Activated T-helper 1 cell treated with anti-CD3 and anti-CD28 coated beads, Interleukin-12 subunit alpha, Interleukin-12 subunit beta, Interleukin-2, Interleukin-4 antibody, amounts not matched to agents 30 ng/mL and 10 ng/mL and 1 ng/mL, durations not matched to agents 14 hours and 24 hours and 36 hours (primary cell): ENCODE measurements at places on chromosomes 6 and 20. TPM values are rescaled to one million over a fixed set of nuclear protein-coding genes. Genes with fewer than 3 reads are reported as not detected.

GRCh38 chr6:14903176-14904038, 342.5 kb upstream of the JARID2 start:
- no peak for DNase-seq
- no peak overlapping the region for H3K27ac ChIP-seq
- H3K4me3 ChIP-seq = no peak overlapping the region
- H3K27me3 ChIP-seq = peaks cover 2% of the 10 kb centered on the region
- H3K36me3 ChIP-seq = no peaks in the 10 kb centered on the region

The PTCRA gene
- not detected in 2 replicates for total RNA-seq

DNA sequence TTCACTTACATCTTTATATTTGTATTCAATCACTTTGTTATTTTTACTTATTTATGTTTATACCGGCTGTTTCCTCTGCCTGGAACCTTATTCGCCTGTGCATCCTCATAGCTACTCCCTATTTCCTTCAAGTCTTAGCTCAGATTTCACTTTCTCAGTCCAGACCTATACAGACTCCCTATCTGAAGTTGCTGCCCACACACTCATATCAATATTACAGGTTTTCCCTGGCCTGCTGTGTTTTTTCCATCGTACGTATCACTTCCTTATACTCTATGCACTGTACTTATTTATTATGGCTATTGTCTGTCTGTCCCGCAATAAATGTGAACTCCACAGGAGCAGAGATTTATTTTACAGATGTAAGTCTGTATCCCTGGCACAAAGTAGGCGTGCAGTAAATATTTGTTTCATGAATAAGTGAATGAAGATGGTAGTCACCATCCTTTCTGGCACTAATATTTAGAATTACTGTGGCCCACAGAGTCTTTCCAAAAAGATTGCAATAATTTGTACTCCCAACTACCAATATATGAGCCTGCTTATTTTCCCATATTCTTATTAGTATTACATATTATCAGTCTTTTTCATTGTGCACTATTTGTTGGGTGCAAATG, 64.9 kb downstream of the TNFAIP3 start:
- no peak overlapping the region for H3K4me3 ChIP-seq
- H3K27ac ChIP-seq = no peak overlapping the region
- peaks cover 50% of the 10 kb centered on the region for H3K4me1 ChIP-seq
- DNase-seq = no peak

- DNase-seq = no peak
- H3K4me1 ChIP-seq = no peaks in the 10 kb centered on the region
- H3K27me3 ChIP-seq = no peaks in the 10 kb centered on the region
- peaks cover 19% of the 10 kb centered on the region for H3K36me3 ChIP-seq
- H3K4me3 ChIP-seq = no peak overlapping the region
These were observed 53.8 kb downstream of the RRBP1 start for GRCh38 chr20:17628101-17628841.

- H3K4me1 ChIP-seq = no peaks in the 10 kb centered on the region
- no peak overlapping the region for H3K4me3 ChIP-seq
- peaks cover 3% of the 10 kb centered on the region for H3K27me3 ChIP-seq
- DNase-seq = no peak
- no peak overlapping the region for H3K27ac ChIP-seq
These were observed 85.4 kb upstream of the GPR6 start for GRCh38 chr6:109892451-109893435.

GRCh38 chr6:158815379-158815724, 3.8 kb downstream of the EZR start:
- DNase-seq = no peak
- H3K36me3 ChIP-seq = peaks cover 53% of the 10 kb centered on the region
- H3K4me3 ChIP-seq = peak overlapping the region; percentile 100
- peaks cover 80% of the 10 kb centered on the region for H3K4me1 ChIP-seq
- H3K27ac ChIP-seq = peak overlapping the region; percentile 98
- no peaks in the 10 kb centered on the region for H3K27me3 ChIP-seq

DNA sequence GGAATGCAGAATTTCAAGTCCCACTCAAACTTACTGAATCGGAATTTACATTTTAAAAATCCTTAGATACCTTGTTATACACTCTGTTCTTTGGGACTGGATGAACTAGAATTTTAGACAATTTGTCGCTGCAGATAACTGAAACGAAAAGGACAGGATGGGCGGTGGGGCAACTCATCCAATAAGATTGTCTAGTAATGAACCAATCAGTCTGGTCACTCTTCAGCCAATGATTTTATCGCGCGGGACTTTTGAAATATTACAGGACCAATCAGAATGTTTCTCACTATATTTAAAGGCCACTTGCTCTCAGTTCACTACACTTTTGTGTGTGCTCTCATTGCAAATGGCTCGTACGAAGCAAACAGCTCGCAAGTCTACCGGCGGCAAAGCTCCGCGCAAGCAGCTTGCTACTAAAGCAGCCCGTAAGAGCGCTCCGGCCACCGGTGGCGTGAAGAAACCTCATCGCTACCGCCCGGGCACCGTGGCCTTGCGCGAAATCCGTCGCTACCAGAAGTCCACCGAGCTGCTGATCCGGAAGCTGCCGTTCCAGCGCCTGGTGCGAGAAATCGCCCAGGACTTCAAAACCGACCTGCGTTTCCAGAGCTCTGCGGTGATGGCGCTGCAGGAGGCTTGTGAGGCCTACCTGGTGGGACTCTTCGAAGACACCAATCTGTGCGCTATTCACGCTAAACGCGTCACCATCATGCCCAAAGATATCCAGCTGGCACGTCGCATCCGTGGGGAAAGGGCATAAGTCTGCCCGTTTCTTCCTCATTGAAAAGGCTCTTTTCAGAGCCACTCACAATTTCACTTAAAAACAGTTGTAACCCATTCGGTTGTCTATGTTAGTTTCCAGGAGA, 41.9 kb upstream of the HFE start:
- peaks cover 49% of the 10 kb centered on the region for H3K4me1 ChIP-seq
- H3K4me3 ChIP-seq = peak overlapping the region; percentile 86
- peak; percentile 82 for DNase-seq

The SIRPD gene
- total RNA-seq = not detected in 2 replicates

- no peak overlapping the region for H3K27ac ChIP-seq
- peaks cover 1% of the 10 kb centered on the region for H3K27me3 ChIP-seq
- H3K4me3 ChIP-seq = no peak overlapping the region
- no peaks in the 10 kb centered on the region for H3K36me3 ChIP-seq
- no peak for DNase-seq
These were observed 259.6 kb upstream of the PLCB4 start for GRCh38 chr20:8809107-8809953.

The MRAP2 gene
- not detected in 2 replicates for total RNA-seq

The SEMG1 gene
- total RNA-seq = not detected in 2 replicates

The BHLHE23 gene
- not detected in 2 replicates for total RNA-seq

DNA sequence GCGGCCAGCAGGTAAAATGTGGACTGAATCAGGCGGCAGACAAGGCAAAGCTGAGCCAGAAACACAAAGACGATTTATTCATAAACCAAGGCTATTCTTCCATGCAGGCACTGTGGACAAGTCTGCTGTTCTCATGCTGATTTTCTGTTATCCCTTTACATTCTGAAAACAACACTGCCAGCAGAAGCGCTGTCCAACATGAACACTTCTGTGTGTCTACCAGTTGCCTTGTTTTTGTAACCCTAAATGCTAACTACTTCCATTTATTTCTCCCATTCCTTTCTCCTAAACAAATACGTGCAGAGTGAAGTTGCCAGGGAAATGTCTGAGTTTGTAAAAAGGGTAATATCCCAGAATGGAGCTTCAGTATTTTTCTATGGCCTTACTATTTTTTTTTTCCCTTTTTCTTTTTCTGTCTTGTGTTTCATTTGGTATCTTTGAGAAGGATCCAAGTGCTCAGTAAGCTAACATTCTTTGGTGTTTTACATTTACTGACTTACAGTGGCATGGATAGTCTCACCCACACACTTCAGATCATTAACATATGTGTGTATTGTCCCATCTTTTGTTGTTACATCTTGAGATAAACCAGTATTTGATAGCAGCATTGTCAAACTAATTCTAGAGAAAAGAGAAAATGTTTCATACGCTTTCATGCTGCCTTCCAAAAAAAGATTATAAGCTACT, 1308.9 kb upstream of the MAP3K7 start:
- no peak overlapping the region for H3K4me3 ChIP-seq
- H3K4me1 ChIP-seq = no peaks in the 10 kb centered on the region
- no peaks in the 10 kb centered on the region for H3K36me3 ChIP-seq
- DNase-seq = no peak

GRCh38 chr6:89122625-89123024, 4.8 kb upstream of the SRSF12 start:
- H3K27ac ChIP-seq = no peak overlapping the region
- H3K27me3 ChIP-seq = peaks cover 29% of the 10 kb centered on the region
- no peak for DNase-seq
- no peak overlapping the region for H3K4me3 ChIP-seq
- H3K36me3 ChIP-seq = peaks cover 1% of the 10 kb centered on the region

The PPP1R16B gene
- 139 and 143 TPM in 2 replicates for total RNA-seq

The LEMD2 gene
- total RNA-seq = 63.6 and 64.4 TPM in 2 replicates

The NT5E gene
- total RNA-seq = 12.5 and 15.2 TPM in 2 replicates
